Stimulated activated CD8-positive, alpha-beta memory T cell treated with anti-CD3 and anti-CD28 coated beads, Interleukin-4, amount 100 ng/mL, for 1 hour (primary cell): ENCODE measurements at places on chromosomes 5 and 9.

DNA sequence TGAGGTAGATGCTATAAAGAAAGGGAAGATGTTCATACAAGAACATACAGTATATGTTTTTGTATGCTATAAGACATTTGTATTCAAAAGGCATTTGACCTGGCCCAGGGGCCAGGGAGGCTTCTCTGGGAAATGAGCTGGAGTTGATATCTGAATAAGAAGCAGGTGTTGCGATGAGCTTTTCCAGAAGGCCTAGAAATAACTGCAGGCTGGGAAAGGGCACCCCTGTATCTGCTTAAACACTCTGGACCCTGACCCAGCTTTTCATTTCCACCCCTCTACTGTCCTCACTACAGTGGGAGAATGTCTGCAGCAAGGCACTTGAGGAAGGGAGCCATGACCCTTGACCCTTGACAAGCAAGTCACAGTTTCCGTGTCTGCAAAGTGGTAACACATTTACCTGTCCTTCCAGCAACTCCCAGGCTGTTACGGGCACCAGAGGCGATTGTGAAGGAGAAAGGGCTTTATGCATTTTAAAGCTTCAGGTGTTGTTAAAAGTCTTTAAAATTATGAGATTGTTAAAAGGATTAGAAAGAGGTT is 88.2 kb upstream of the PANK3 start:
- no peak for DNase-seq

- no peak for DNase-seq
Measured at GRCh38 chr5:180844432-180844831, 16.6 kb downstream of the ZFP62 start.

DNA sequence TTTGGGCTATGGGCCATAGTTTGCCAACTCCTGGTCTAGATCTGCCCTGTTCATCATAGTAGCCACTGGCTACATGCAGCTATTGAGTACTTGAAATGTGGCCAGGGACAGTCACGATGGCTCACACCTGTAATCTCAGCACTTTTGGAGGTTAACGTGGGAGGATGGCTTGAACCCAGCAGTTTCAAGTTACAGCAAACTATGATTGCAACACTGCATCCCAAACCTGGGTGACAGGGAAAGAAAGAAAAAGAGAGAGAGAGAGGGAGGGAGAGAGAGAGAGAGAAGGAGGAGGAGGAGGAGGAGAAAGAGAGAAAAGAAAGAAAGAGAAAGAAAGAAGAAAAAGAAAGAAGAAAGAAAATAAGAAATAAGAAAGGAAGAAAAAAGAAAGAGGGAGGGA is 5.1 kb upstream of the GMCL2 start:
- DNase-seq, result no peak

- no peak for DNase-seq
Measured at GRCh38 chr5:84091127-84091799, 293.4 kb downstream of the EDIL3 start.

GRCh38 chr5:111447822-111448221 is 64.5 kb downstream of the STARD4 start:
- DNase-seq, result no peak

DNA sequence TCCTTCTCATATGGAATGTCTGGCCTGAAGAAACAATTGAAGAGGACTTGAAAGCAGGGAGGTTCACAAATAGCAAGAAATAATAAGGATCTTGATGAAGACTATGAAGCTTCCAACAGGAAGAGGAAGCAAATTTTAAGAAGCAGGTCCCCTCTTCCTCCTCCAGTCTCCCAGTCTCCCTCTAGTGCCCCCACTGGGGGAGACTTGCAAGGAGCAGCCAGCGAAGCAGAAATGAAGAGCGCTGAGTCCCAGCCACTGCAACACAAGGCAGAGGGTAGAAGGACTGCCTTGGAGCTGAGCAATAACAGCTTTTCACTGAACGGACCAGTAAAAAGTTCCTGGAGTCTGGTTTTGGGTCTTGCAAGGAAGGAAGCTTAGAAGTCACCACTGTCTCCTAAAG is 32.6 kb upstream of the ACO1 start:
- DNase-seq, result no peak

GRCh38 chr5:94976853-94977252 is 308.0 kb downstream of the MCTP1 start:
- no peak for DNase-seq

- no peak for DNase-seq
Measured at GRCh38 chr5:68830377-68830898, 263.4 kb upstream of the SLC30A5 start.

DNA sequence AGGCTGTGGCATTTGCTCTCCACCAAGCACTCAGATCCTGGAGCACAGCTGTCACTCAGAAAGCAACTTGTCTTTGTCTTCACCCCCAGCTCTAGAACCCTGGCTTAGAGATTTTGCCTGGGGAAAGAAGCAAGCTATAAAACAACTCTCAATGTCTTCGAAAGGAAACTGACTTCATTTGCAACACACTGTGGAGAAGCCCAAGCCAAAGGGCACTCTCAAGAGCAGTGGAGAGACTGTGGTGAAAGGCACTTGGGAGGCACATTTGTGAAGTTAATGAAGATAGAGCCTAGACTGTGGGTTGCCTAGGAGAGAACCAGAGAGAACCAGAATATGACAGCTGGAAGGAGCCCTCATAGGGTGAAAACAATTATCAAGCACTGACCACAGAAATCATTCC is 103.4 kb downstream of the CFAP95 start:
- DNase-seq, result no peak

GRCh38 chr9:73183917-73184861 is 32.5 kb downstream of the ANXA1 start:
- no peak for DNase-seq

- no peak for DNase-seq
Measured at GRCh38 chr5:104344809-104345208, 782.2 kb upstream of the NUDT12 start.

DNA sequence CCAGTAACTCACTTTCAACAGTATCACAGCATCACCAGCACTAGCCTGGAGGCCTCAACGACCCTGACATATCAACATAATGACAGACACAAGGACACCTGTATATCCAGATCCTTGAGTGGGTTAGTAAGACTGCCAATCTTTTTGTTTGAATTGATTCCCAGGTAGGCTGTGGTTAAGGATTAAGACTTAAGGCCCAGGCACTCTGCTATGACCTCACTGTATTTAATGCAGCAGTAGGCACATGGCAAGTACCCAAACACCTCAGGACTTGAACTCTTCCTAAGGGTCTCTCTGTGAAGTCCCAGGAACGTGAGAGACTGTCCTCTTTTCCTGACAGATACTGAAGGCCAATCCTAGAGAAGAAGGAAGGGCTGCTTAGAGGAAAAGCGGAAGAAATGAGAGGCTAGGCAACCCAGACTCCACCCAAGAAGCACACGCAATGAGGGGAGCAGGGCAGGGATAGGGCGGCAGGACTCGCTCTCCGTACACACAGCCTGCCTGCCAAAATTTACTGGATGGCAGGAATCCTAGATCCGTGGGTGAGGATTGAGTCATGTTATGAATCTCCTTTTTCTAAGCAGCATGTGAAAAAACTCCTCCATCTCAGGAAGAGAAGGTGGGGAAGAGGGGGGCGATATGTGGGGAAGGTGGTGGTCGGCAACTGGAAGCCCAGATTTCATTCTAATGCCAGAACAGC is 93.4 kb downstream of the SIL1 start:
- DNase-seq, result no peak

DNA sequence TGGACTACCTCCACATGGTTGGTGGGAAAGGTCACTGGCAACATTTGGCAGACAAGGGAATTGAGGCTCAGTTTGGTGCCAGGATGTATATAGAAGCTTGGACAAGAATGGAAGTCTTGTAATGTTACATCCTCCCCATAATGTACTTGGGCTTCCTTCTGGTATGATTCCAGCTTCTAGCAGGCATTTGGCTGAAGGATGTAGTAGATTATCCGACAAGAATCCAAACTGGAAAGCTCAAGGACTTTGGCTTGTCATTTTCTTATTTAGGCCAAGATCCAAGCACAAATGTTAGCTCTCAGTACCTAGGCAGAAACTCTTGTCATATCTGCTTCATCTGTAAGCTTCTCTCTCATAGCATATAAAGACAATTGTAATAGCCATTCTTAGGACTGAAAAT is 209.1 kb downstream of the MAPKAP1 start:
- DNase-seq, result no peak

DNA sequence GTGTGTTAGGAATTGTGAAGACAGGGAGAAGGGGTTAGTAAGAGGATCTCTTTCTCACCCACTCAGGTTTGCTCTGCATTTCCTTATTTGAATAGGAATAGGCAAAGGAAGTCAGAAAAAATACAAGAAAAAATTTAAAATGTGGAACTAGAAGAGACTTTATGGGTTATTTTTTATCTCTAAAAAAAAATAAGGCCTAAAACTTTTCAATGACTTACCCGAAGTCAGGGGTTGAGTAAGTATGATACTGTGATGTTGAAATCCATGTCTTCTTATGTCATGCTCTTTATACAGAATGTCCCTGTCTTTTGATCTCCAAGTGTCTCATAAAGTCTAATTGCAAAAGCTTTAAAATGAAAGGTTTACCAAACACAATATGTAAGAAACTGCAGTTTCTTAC is 148.3 kb upstream of the PIK3R1 start:
- DNase-seq, result no peak

DNA sequence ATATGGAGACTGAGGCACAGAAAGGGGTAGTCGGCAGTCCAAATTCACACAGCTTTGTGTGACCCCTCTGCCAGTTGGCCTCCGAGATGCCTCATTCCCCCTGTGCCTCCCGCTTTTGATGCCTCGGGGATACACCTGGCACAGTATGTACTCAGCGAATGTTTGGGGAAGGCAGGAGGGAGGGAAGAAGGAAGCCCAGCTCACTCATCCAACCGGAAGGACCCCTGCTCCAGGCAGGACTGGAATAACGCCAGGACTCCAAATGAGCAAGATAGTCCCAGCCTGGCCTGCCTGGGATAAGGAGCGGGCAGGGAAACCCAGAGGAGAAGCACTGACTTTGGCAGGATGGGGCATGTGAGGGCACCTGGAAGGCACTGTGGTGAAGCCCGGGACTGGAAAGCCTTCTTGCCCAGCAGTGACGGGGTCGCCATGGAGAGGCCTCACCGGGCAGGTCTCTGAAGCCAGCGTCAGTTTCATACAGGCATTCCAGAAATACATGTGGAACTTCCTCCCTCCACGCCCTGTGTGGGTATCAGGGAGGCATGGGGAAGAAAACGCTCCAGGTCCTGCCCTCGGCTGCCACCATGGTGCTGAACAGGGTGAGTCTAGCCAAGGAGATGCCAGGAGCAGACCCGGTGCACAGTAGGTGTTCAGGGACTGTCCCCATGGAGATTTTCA is 20.3 kb downstream of the LMX1B start:
- no peak for DNase-seq
